NCI-H446 (cell line): ENCODE measurements at places on chromosomes 7 and 10.

DNA sequence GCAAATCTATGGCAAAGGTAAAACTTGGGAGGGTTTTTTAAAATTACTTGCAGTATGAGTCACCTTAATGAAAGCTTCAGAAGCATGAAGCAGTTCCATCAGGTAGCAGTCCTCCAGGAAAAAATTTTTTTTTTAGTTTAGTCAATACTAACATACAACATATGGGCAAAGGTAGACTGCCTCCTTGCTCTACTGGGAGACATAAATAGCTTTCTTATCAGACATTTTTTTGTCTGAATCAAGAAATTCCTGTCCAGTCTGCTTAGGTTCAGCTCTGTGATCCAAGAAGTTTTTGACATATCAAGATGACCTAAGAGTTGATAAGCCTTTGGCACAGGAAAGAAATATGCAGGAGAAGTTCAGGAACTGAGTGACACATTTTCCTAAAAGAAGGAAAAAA lies 171.5 kb upstream of the TCF7L2 start:
- DNase-seq = no peak

- DNase-seq = no peak
Measured at GRCh38 chr10:2043379-2043778, 306.1 kb upstream of the ADARB2 start.

GRCh38 chr7:116535416-116535815 lies 10.6 kb downstream of the CAV1 start:
- no peak for DNase-seq

DNA sequence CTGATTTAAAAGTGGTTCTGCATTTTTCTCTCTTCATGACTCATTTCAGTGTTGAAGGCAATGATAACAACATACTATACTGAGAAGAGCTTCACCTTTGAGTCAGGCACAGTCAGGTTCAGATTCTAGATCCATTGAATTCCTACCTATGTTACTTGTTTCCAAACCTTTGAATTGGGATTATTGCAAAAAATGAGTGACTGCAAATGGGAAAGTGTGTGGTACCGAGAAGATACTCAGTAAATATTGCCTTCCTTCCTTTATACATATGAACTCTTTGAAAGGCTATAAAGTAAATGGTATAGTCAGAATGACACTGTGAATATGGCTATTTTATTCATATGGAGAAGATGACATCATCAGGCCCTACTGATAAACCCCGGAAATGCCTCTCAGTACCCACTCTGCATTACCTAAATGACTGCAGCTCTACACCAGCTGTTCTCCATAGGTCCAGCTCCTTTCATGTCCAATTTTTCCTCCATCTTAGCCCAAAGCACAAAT lies 66.7 kb upstream of the FGL2 start:
- no peak for DNase-seq
